ENCODE measurements at places on chromosomes 7 and 10. TPM values are rescaled to one million over a fixed set of nuclear protein-coding genes. Genes with fewer than 3 reads are reported as not detected.

TSPAN33 gene
- 15.2 TPM for total RNA-seq

AKR1B15 gene
- not detected for total RNA-seq

ACTR3C gene
- 4.8 TPM for total RNA-seq

CYP2C8 gene
- not detected for total RNA-seq

KCNK18 gene
- not detected for total RNA-seq

CAV1 gene
- total RNA-seq: 0.87 TPM

PDZD7 gene
- total RNA-seq: 0.59 TPM

WIPF3 gene
- not detected for total RNA-seq

NPY gene
- total RNA-seq: not detected

ANKRD7 gene
- 0.59 TPM for total RNA-seq

CRHR2 gene
- not detected for total RNA-seq

UCN3 gene
- not detected for total RNA-seq

FKBP6 gene
- total RNA-seq: not detected

UNCX gene
- total RNA-seq: not detected

SLC26A5 gene
- total RNA-seq: not detected

WASL gene
- 7.6 TPM for total RNA-seq

ACTL6B gene
- not detected for total RNA-seq

WDR11 gene
- total RNA-seq: 44.1 TPM

ZNF679 gene
- not detected for total RNA-seq

PRKCQ gene
- 58.7 TPM for total RNA-seq

CH25H gene
- total RNA-seq: not detected

CTAGE8 gene
- not detected for total RNA-seq

BMPER gene
- not detected for total RNA-seq

TFEC gene
- 1.0 TPM for total RNA-seq

ZPBP gene
- not detected for total RNA-seq

FBXO24 gene
- total RNA-seq: 0.80 TPM

AEBP1 gene
- total RNA-seq: 6.6 TPM

SCIN gene
- total RNA-seq: 1.4 TPM

PDCD11 gene
- 59.4 TPM for total RNA-seq

LRRTM3 gene
- total RNA-seq: not detected

FAM25C gene
- not detected for total RNA-seq

EGFR gene
- total RNA-seq: not detected

KIAA1549 gene
- total RNA-seq: 0.61 TPM

AKR1C4 gene
- not detected for total RNA-seq

OR2A42 gene
- total RNA-seq: not detected

OR6B1 gene
- not detected for total RNA-seq

BICC1 gene
- not detected for total RNA-seq

NKX1-2 gene
- not detected for total RNA-seq

LRRC61 gene
- 24.7 TPM for total RNA-seq

POMZP3 gene
- 13.5 TPM for total RNA-seq

PON2 gene
- 11.7 TPM for total RNA-seq

TBRG4 gene
- total RNA-seq: 152 TPM

ACADSB gene
- total RNA-seq: 20.6 TPM

TMEM106B gene
- total RNA-seq: 23.0 TPM

FOXP2 gene
- total RNA-seq: 0.28 TPM

GPR26 gene
- not detected for total RNA-seq

CDK1 gene
- 123 TPM for total RNA-seq

STAG3 gene
- total RNA-seq: 20.2 TPM

CLRN3 gene
- total RNA-seq: not detected

SFTPD gene
- not detected for total RNA-seq

Measured in activated CD8-positive, alpha-beta memory T cell treated with anti-CD3 and anti-CD28 coated beads, Interleukin-2, amount 10 ng/mL, durations not matched to agents 7 days and 5 days (primary cell).